ENCODE measurements at places on chromosomes 2 and 18.

GRCh38 chr2:120293096-120294007, 40.7 kb downstream of the RALB start:
- DNase-seq, result no peak

DNA sequence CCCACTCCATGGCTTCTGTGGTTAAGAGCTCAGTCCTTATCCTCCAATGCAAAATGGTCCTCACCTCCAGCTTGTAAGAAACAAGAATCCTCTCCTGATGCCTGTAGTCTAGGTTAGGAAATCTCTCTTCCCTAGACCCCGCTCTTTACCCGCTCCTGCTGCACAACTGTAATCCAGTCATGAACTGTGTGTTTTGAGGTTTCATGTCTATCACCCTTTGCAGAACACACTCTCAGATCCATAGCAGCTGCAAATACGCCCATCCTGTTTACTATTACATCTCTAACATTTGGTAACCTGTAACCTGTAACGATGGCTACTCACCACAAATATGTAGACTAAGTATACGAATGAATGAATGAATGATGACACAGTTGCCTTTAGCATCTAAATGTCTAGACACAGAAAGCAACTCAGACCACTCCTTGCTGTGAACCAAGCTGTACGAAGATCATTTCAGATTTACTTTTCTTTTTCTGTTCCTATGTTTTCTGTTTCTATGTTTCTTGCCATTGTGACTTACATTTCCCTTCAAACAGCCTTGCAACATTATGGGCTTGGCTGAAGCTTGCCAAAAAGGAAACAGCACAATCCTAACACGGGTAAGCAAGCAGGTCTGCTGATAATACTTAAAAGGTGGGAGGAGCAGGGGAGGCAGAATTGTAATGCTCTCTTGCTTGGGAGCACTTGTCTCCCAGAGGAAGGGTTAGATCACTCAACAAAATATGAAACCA, 53.7 kb downstream of the EPHA4 start:
- no peak for DNase-seq

DNA sequence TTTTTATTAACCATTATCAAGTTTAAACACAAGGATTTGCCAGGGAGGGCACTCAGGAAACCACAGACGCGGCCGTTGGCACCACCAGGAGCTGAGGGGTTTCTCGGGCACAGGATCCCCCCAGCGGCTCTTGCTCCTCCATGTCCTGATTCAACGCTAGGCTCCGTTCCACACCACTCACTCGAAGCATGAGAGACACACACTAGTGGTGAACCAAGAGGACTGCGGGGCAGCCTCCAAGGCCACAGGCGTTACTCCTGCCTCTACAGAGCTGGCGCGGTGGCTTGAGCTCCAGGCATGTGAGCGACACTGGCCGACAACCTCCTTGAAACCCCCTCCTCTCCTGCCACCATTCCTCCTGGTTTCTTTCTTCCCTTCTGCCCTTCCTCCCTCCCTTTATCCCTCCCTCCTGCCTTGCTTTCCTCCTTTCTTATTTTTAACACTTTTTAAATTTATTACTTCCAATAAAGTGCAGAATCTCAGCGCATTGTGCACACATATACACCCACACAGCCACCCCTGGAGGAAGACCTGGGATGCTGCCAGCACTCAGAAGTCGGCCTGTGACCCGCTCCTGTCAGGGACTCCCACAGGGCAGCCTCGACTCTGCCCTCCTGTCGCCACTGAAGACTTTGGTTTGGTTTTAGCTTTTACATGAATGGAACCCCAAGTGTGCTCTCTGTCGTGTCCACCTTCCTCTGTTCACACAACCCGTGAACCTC, 21.7 kb downstream of the COX7A2L start:
- DNase-seq, result no peak

- DNase-seq, result no peak
These were observed 693 bp downstream of the UBE2F start for GRCh38 chr2:237967463-237967951.

DNA sequence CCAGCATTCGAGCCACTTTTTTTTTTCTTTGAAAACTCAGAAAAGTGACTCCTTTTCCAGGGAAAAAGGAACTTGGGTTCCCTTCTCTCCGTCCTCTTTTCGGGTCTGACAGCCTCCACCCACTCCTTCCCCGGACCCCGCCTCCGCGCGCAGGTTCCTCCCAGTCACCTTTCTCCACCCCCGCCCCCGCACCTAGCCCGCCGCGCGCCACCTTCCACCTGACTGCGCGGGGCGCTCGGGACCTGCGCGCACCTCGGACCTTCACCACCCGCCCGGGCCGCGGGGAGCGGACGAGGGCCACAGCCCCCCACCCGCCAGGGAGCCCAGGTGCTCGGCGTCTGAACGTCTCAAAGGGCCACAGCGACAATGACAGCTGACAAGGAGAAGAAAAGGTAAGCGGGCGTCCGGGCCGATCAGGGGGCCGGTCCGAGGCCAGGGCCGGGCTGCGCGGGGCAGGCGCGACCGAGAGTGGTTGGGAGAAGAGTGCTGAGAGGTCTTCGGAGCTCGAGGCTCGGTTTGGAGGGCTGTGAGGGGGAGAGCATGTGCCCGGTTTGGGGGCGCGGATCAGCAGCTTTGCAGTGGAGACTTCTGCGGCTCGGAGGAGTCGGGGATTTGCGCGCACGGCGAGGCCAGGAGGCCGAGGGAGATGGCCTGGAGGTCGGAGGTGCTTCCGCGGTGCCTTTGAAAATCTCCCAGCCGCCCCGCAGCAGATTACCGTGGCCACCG, 502 bp downstream of the EPAS1 start:
- DNase-seq, result peak; percentile 66

DNA sequence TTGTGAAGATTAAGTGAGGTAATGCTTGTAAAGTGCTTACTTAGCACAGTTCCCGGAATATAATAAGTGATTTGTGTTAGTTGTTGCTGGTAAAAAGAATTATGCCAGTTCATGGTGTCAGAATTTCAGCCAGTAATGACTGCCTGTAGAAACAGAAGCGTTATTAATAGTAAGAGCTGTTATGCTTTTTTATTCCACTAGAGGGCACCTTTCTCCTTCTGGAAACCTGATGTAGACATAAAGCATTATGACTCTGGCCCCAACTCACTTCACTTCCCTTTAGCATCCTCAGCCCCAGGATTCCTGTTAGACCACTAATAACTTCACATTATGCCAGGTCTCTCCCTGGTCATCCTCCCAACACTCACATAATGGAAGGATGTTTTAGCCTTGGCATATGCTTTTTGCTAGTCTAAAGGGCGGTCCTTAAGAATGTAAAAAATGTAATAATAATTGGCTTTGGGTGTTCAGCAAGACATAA, 34.9 kb downstream of the C18orf54 start:
- DNase-seq, result no peak

DNA sequence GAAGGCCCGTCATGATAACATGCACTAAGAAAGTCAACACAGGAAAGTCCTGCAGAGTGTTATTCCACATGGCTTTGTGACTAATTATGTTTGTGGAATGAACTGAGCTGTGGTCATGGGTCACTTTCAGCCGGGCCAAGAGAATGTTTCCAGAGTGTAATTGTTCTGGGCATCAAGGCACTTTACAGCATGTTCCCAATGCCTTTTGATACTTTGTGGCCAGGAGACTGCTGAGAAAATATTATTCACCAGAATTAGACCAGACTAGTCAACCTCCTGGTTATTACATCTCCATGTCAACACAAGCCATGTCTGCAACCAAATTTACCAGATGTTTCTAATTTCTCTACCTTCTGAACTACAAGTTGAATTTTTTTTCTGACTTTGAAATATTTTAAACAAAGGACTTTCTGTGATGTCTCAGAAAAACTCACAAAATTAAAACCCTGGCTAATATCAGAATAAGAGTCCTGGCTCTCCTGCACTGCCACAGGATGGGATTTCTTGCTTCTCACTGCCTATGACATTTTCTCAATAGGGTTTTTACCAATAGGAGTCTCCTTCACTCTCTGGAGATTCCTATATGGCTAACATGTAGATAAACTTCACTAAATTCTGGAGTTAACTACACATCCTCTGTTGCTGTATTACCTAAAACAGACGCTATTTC, 90.6 kb upstream of the WDR75 start:
- no peak for DNase-seq

- no peak for DNase-seq
These were observed 6.1 kb downstream of the ADI1 start for GRCh38 chr2:3513026-3513810.

DNA sequence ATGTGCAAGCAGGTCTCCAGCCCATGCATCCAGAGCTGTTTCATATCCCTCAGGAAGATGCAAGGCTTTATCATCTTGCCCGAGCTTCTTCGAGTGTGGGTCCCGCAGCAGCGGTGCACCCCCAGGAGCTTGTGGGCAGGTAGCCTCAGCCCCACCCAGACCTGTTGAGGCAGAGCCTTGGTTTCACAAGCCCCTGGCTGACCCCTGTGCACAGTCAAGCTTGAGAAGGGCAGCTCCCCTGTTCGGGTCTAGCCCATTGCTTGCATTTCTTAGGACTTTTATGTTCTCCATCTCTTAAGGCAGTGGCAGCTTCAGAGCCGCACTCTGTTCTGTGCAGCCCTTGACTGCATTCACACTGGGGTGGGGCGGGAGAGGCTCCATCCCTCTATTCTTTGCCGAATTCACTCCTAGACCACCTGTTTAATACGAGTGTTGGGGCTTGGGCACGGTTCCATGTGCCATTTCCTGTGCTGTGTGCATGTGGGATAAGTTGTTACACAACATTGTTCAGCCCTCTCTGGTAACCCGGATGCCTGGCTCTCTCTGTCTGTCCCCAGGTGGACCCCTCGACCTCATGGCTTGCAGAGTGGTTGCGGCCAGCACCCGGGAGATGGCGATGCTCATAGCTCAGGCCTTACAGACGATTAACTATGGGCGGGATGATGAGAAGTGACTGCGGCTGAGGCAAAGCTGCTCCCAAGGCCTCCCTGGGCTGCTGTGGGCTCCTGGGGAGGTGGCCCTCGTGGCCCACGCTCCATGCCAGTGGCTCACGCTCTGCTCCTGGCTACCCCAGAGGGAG, 48.7 kb downstream of the IMPA2 start:
- DNase-seq, result no peak

GRCh38 chr2:127407661-127408003, 10.6 kb upstream of the PROC start:
- DNase-seq, result no peak

DNA sequence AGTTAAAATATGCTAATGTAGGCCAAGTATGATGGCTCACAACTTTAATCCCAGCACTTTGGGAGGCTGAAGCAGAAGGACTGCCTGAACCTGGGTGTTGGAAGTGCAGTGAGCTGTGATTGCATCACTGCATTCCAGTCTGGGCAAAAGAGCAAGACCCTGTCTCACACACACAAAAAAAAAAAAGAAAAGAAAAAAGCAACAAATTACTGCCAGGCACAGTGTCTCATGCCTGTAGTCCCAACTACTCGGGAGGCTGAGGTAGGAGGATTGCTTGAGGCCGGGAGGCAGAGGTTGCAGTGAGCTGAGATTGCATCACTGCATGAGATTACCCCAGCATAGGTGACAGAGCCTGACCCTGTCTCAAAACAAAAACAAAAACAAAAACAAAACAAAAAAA, 110.6 kb downstream of the PRELID3A start:
- no peak for DNase-seq

GRCh38 chr18:58254873-58255511, 211.0 kb downstream of the NEDD4L start:
- DNase-seq, result no peak

GRCh38 chr2:196334710-196335109, 163.3 kb upstream of the STK17B start:
- no peak for DNase-seq

- DNase-seq, result no peak
These were observed 463.3 kb downstream of the IRS1 start for GRCh38 chr2:226336283-226336682.

DNA sequence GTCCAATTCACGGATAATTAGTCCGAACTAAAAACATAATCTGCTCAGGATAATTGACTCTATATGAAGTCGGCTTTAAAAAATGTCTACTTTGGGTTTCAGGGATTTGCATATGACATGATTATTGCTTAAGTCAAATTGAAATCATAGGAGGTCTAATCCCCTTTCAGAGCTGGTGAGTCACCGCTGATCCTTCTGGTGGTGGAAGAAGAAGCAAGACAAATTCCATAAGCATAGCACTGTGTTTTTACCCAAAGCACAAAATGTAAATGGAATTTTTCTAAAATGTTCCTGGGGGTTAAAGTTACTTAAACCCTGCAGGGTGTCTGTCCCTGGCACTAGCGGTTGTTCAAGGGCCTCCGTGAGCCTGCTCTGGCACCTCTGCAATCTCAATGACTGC, 460.2 kb downstream of the LRATD1 start:
- no peak for DNase-seq

DNA sequence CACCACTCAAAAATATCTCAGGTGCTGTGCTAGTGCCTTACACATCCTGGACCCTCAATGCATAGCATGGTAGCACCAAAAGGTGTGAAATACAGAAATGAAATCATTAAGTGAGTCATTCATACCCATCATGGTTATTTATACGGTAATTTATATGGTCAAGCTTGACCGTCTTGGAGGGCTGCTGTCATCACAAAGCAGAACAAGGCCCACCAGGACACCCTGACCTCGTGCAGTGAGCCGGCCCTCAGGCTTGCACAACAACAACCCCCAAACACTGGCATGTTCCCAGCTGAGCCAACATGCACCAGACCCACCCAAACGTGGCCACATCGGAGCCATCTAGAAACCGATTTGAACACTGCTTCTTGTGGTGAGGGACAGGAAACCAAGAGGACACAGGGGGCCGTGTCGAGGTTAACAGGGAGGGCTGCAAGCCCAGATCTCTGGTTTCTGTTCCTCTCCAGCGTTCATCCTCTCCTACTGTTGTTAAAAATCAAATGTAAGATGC, 378.5 kb upstream of the ID2 start:
- peak; percentile 33 for DNase-seq

- no peak for DNase-seq
These were observed 51.7 kb upstream of the EHBP1 start for GRCh38 chr2:62653582-62654422.

DNA sequence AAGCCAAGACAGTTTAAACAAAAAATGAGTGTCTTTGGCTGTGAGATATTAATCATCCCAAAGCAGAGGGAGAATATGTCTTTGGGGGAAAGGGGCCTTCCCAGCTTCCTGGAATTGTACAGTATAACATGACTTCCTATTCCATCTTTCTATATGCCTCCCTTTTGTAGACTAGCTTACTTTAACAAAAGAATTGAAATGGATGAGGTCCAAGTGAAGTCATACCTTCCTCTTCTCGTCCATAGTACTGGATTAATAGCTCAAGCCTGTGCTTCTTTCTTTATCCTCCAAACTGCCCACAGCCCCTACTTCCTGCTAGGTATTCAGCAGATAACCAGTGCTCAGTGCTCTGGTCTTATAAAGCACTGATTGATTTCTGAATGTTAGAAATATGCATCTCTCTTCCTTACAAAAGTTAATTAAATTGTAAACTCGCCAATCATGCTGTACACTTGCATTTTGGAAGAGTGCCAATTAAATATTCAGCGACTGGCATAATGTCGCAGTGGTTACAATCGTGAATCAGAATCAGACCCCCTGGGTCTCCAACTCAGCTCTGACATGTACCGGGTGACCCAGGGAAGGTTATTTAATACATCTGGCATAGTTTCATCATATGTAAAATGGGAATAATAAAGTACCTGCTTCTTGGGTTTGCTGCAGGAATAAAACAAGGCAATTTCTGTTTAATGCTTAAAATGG, 325.1 kb downstream of the RND3 start:
- DNase-seq, result no peak

GRCh38 chr2:83951378-83951947, 507.6 kb downstream of the SUCLG1 start:
- no peak for DNase-seq
